ENCODE measurements at places on chromosomes 7 and 10.

- no peak for DNase-seq
These were observed 880.9 kb downstream of the ANKRD7 start for GRCh38 chr7:119105381-119105780.

- DNase-seq: no peak
These were observed 31.3 kb upstream of the STOX1 start for GRCh38 chr10:68795886-68796532.

- DNase-seq: no peak
These were observed 48.7 kb downstream of the STK17A start for GRCh38 chr7:43631559-43631958.

DNA sequence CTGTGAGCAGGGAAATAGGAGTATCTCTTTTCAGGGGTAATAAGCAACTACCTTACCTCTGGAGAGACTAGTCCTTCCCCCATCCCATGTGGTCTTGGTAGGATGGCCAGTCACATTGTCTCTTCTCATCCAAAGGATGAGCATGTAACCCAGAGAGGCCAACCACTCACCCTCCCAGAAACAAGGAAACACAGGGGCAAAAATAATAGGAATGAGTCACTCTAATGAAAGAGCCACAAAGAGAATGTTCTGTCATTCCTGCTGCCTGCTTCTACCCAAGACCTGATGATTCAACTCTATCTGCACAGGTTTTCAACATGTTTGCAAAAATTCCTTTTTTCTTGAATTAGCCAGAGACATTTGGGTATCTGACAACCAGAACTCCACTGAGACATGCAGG, 99.3 kb upstream of the NFE2L3 start:
- no peak for DNase-seq

- no peak for DNase-seq
These were observed 342.3 kb upstream of the ADARB2 start for GRCh38 chr10:2079603-2080078.

DNA sequence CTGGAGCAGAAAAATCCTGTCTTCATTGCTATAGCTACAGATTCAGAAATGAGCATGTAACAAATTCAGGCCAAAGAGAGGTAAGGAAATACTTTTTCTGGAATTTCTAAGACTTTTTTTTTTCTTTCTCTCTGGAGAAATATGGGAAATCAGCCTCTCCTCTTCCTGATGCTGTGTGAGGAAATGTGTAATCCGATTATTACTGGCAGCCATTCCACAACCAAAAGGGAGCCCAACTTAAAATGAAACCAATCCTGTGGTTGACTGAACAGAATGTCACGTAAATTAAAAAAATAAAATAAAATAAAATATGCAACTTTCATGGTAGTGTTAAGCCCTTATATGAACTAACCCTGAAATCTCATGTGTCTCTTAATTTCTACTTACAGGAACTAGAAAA, 10.7 kb upstream of the POT1 start:
- DNase-seq: no peak

DNA sequence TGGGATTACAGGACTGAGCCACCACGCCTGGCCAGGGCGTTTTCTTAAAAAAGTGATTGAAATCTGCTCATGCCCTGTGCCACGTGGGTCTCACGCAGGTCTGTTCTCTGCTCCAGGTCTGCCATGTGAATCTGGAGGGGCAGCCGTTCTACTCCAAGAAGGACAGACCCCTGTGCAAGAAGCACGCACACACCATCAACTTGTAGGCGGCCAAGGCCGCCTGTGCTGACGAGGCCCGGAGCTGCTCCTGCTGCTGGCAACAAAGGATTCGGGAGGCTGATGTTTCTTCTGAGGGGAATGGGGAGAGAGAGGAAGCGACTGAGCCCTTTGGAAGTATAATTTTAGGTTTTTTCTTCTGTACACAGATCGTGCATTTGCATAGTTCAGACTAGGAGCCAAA, 23.6 kb upstream of the BMPR1A start:
- DNase-seq: no peak

DNA sequence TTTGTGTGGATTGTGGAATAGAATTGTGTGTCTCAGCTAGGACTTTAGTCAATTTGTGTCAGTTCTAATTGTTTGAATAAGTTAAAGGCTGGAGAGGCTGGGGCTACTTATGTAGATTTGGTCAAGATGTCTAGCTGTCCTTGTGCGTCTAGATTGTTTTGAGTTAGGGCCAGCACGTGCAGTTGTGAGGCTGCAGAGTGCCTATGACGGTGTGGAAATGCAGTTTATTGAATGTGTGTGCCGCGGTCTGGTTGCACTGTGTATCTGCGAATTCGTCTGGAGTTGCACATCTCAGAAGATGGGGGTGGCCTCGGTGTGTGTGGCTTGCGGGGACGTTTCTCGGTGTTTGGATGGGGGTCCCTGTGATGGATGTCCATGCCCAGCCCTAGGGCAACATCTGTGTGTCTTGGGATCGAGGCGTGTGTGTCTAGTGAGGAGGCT, 10.2 kb downstream of the EMX2 start:
- no peak for DNase-seq

DNA sequence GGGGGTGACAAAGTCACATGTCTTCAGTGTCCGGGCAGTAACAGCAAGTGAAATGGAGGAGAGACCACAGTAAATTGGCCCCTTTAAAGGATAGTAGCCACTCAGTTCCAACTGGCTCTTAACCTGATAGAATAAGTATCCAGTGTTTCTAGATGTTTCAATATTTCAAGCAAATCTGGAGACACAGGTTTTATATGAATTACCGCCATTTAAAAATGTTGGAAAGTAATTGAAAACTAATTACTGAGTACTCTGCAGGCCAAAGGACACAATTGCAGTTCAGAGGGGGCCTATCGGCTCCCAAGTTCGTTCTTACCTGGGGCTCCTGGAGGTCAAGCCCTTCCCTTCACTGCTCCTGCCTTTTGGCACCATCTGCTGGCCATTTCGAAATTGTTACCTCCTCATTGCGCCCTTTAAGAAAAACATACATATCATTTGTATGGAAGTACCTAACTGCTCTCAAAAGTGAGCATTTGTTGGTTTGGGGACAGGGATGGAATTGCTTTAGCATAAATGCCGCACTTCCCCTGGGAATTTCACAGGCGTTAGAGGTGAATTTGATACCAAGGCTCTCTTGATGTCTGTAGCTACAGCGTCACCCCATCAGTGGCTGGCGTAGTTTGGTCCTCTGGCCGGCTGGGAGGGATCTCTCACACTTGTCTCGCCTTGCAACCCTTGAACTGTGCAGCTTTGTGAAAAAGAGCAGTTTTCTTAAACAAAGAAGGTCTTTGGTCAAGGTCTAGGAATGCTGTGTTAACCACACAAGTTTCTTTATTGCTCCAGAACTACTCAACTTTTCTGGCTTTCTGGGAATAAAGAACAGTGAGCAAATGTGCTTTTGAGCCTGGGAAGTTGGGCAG, 220.0 kb downstream of the ARHGAP21 start:
- no peak for DNase-seq

DNA sequence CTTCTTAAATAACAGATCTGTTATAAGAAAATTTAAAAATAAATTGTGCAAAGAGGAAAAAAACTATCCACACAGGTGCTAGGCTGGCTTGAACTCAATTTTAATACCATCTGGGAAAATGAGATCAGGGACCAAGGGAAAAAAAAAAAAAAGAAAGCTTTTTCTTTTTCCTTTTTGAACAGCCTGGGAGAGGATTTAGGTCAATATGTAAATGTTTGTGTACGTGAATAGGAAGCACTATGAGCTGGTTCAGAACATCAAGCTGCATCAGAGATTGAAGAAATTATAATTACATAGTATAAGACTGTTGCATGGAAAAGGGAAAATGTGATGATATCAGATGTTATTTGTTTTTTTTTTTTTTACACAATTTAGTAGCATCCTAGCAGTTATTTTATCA, 548.0 kb downstream of the ARL4A start:
- no peak for DNase-seq

- DNase-seq: no peak
These were observed 46.6 kb upstream of the GRID1 start for GRCh38 chr10:86413046-86413728.

DNA sequence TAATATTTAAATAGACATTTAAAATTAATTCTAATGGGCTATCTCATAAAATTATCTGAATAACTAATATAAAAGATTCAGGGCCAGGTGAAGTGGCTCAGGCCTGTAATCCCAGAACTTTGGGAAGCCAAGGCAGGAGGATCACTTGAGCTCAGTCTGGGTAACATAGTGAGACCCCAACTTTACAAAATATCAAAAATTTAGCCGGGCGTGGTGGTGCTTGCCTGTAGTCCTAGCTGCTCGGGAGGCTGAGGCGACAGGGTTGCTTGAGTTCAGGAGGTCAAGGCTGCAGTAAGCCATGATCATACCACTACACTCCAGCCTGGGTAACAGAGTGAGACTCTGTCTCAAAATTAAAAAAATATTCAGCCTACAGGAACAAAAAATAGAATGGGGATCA, 12.5 kb downstream of the NOBOX start:
- DNase-seq: no peak

- no peak for DNase-seq
These were observed 299.1 kb downstream of the LHFPL3 start for GRCh38 chr7:104627516-104627915.

- DNase-seq: no peak
These were observed 860 bp upstream of the WDR86 start for GRCh38 chr7:151410405-151411390.

- DNase-seq: no peak
These were observed 2.7 kb upstream of the MPP7 start for GRCh38 chr10:28305553-28305952.

GRCh38 chr7:12646139-12646538, 41.3 kb upstream of the ARL4A start:
- no peak for DNase-seq

- DNase-seq: no peak
These were observed 274.9 kb upstream of the IGFBP3 start for GRCh38 chr7:46195934-46196333.

DNA sequence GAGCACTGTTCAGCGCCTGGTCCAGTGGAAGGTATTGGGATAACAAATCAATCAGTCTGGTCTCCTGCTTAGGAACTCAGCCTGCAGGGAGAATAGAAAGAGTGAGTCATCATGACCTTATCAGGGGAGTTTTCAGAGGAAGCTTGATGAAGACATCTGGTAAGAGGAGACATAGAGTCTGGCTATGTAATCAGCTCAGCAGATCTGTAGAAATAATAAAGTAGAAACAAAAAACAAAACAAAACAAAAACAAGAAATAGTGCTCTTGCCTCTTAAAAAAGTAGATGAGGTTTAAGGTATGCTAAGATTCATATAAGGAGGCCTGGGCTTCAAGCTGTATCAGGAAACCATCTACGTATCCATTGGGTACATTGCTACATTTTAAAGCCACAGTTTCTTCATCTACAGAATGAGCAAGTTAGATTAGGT, 14.4 kb downstream of the TAS2R41 start:
- DNase-seq: no peak

DNA sequence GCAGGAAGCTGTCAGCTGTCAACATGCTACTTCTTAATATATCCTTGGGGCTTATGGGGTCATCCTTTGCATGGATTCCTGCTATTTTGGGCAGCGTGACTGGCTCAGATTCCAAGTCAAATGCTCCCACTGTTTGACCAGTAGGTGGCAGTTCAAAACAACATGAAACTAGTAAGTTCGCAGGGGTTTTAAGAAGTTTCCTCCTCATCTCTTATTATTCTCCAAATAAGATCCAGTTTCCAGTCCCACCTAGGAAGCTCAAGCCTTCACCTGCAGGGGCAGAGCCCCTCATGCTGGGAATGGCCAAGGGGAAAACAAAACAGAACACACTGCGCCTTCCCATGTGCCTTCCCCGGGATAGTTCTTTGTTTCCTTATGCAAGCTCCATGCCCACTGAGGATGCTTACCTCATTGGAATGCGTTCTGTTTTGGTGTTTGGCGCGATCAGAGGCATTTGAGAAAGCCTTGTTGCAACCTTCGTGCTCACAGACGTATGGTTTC, 259.8 kb downstream of the GLI3 start:
- DNase-seq: no peak

DNA sequence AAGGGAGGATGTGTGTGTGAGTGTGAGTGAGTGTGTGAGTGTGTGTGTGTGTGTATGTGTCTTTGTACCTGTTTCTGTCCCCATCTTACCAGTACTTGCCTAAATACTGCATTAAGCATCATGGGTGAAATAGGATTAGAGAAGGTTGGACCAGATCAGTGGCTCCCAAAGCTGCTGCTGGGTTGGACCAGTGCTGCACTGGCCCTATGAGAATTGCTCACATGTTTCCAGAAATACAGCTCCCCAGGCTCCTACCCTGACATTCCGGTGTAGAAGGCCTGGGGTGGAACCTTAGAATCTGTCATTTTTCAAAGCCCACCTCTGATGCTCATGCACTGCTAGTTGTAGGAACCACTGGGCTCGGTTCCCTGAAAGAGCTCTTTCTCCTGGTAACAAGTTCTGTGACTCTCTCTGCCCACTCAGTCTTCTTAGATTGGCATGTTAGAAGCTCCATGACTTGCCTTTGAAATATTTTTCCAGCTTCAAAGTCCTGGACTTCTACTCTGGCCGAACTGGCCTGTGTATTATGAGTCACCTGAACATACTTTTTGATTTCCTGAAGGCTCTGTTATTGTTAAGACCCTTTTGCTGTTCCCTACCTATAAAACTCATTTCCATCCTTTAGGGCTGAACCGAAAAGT, 224.7 kb downstream of the CUX1 start:
- DNase-seq: no peak

GRCh38 chr10:44087403-44087802, 297.5 kb downstream of the CXCL12 start:
- no peak for DNase-seq

GRCh38 chr10:17290226-17290625, 62.2 kb downstream of the VIM start:
- no peak for DNase-seq

GRCh38 chr7:133401225-133401624, 148.3 kb downstream of the EXOC4 start:
- DNase-seq: no peak

DNA sequence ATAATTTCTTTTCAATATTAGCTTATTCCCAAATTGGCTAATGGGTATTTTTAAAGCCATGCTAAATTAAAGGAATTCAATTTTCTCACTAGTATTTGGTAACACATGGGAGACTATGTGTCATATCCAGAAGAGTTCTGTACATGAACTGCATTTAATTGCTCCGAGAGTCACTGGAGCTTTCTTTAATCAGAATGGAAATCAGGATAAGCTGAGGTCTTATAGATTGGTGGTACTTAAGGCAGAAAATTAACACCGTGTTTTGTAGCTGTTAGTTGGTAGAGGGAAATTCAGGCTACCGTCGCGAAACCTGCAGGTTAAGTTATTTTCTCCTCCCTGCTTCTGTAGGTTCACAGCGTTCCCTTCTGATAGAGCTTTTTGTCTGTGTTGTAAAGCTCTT, at the start of gene WEE2:
Gene WEE2 (plus strand): TSS at position 3 of the 400 bp plus-strand sequence. CDS start 406 bp downstream, outside the sequence.
- no peak for DNase-seq

GRCh38 chr7:47361746-47362215, 220.1 kb downstream of the TNS3 start:
- no peak for DNase-seq

DNA sequence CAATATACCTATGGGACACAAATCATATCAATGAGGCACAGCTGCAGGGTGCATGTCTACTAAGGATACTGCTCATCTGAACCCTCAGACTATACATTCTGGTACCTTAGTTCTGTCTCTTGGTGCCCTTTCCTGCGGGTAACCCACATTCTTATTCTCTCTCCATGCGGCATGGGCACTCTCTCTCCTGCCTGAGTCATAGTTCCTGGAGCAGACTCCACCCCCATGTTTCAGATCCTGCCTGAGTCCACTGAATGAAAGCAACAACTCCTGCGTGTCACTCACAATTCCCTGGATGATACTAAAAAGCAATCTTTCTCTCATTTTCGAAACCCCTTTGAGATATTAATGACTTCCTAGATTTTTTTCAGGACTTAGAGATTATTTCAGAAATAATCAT, 653.1 kb upstream of the C7orf33 start:
- no peak for DNase-seq

GRCh38 chr7:8413600-8413999, 19.8 kb upstream of the NXPH1 start:
- no peak for DNase-seq
